Stimulated activated CD8-positive, alpha-beta memory T cell treated with anti-CD3 and anti-CD28 coated beads, Interleukin-4, amount 100 ng/mL, for 1 hour (primary cell): ENCODE measurements at places on chromosomes 6 and 20.

- no peak for DNase-seq
Measured at GRCh38 chr20:48680650-48681049, 147.1 kb downstream of the PREX1 start.

DNA sequence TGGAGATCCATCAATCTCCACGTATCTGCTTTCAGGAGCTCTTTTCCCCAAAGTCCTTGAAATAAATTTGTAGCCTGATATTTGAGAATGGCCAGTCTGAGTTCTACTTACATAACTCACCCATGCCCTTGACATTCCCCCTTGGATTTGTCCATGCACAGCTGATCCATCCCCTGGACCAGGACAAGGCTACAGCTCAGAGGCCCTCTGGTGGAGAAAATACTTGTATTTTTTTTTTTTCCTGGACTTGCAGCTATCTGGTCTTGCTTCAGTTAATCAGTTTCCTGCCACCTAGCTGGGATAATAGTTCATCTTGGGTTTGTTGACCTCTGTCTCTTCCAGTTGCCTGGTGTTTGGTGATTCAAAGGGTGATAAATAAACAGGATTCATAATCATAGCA lies 467.6 kb downstream of the DHX35 start:
- DNase-seq, result no peak

- no peak for DNase-seq
Measured at GRCh38 chr20:16778159-16778558, 30.0 kb downstream of the OTOR start.

- DNase-seq, result no peak
Measured at GRCh38 chr6:128731249-128732165, 151.4 kb upstream of the LAMA2 start.

- DNase-seq, result no peak
Measured at GRCh38 chr6:11675601-11676000, 103.0 kb downstream of the ADTRP start.

GRCh38 chr6:88725111-88725975 lies 238.1 kb downstream of the RNGTT start:
- DNase-seq, result no peak
